ENCODE measurements at places on chromosomes 6 and 20. TPM values are rescaled to one million over a fixed set of nuclear protein-coding genes. Genes with fewer than 3 reads are reported as not detected.

DNA sequence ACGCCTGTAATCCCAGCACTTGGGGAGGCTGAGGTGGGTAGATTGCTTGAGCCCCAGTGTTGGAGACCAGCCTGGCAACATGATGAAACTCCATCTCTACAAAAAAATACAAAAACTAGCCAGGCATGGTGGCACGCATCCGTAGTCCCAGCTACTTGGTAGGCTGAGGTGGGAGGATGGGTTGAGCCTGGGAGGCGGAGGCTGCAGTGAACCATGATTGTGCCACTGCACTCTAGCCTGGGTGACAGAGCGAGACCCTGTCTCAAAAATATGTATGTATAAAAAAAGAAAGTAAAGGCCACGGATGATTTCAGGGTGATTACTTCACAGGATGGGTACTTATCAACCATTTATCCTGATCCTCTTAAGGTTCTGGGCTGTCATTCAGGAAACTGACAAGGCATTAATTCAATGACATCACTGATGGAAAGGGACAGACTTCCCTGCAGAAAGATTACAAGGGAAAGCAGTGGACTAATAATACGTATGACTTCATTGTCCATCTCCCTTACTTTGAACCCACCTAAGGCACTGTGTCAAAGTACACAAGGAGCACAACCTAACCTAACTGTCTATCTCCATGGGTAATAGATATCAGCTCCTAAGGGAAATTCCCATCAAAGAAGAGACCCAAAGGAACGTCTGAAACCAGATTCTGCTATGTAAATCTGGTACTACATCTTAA lies 61.2 kb downstream of the ZMYND8 start:
- DNase-seq: no peak

- DNase-seq: no peak
Measured at GRCh38 chr20:58144096-58144495, 84.4 kb downstream of the ANKRD60 start.

GRCh38 chr6:33279257-33279695 lies 2.4 kb downstream of the B3GALT4 start:
- DNase-seq: no peak

DNA sequence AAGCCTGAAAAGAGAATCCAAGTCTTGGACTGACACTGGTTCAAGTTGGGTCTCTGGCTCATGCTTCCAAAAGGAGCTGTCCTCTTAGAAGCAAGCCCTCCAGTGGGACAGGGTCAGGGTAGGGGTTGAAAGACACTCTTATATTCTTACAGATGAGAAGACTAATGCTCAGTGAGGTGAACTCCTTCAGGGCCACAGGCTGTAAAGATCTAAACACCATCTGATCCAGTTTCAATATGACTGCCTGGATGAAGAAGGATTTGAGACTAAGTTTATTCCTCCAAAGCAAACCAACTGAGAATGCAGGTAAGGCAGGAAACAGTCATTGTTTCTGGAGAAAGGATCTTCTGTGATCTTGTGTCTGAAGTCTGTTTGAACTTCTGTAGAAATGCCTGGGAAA lies 99.0 kb upstream of the TAB2 start:
- DNase-seq: no peak

GRCh38 chr6:53269827-53270226 lies 78.9 kb downstream of the ELOVL5 start:
- DNase-seq: no peak

DNA sequence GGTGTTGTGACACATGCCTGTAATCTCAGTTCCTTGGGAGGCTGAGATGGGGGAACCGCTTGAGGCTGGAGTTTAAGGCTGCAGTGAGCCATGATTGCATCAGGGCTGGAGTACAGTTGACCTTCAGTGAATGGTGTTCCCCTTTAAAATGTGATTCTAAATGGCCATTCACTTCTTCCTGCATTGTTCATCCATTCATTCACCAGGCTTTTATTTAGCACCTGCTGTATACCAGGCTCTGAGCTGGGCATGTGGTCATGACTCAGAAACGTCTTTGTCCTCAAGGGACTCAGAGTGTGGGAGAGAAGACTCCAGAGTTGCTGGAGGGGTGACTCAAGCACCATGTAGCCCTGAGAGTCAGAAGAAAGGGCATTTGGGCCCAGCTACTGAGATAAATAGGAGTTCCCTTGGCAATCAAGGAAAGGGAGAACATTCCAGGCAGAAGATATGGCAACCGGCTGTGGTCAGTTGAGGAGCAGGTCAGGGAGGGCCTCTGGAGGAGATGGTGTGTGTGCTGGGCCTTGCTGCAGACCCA lies 101.1 kb downstream of the DLGAP4 start:
- DNase-seq: no peak

DNA sequence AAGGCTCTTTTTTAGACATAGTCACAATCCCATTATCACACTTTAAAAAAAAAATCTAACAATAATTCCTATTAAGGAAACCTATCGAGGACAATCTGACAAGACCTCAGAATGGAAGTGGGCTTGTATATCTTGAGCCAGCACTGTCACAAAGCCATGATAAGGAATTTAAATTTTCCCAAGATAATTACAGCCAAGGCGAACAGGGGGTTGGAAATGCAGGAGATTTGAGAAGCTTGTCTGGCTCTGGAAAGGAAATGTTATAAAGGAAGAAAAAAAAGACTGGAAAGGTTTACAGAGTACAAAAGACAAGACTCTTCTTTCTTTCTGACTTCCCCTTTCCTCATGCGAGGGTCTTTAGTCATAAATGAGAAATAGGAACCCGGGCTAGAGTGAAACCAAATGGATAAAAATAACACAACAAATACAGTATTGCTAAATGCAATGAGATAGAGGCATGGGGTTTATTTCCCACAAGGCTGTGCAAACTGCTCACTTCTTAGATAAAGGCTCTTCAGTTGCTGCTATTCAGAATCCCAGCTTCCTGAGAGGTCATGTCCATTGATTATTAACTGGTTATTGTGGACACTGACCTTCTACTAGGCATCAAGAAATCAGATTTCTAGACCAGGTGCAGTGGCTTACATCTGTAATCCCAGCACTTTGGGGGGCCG lies 13.4 kb upstream of the GHRH start:
- no peak for DNase-seq

- no peak for DNase-seq
Measured at GRCh38 chr6:87803791-87804190, 101.8 kb upstream of the AKIRIN2 start.

DNA sequence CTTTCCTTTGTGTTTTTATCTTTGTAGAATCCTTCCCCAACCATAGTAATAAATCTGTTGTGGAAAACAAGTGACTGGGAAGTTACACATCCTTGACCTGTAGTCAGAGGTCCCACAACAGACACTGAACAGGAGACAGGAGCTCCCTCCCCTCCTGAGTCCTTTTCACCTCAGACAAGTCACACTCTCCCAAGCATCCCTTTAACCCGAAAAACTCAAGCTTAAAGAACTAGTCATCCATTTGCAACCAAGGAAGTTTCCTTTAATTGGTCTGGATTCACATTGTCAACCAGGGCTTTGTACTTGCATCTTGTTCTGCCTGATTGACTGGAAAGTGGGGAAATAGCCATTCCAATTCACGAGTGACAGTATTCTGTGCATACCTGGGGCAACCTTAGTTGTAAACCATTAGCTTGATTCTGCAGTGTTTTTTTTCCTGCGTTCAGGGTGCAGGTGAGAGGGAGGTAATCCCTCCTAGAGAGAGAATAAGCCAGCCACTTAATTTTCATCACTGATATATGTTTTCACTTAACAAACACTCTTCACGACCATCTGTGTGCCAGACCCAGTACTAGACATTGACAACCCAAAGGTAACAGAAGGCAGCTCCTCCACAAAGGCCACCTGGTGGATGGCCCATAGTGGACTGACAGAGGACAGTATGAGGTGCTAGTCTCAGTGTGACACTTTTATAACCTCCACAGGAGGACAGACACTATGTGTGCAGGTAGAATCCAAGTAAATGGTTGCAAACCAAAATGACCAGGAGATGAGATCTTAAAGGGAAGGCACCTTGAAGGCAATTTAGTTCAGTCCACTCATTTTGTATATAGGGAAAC lies 112.4 kb downstream of the SLX4IP start:
- DNase-seq: no peak

DNA sequence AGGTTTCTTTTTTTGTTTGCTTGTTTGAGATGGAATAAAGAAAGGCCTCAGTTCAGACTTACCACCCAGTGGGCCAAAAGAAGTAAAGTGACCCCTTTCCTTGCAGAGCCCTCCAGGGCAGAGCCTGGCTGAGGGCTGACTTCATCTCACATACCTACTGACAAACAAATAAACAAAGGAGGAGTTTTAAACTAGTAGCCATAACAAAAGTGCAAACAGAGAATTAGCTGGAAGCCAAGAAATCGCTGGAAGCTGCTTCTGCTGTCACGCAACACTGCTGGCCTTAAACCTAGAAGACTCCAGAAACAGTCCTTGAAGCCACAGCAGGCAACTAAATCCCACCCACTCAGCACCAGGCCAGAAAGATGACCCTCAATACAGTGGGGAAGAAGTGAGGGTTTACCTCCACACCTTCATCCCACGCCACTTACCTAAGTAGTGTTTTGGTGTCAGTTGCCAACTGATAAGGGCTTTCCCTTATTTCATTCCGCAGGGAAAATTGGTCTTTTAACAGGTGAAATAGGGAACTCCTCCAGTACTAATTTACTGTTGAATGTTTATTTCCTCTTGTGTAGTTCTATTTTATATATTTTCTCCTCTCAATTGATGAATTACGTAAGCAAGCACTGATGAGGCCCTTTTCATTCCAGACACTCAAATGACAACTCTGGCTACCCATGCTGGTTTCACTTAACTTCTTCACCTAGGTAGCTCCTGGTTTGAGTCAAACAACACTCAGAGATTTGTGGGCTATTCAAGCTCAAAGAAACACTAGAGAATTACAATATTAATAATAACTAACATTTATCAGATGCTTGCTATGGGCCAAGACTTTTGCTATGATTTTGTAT lies 46.2 kb downstream of the EDN1 start:
- no peak for DNase-seq

GRCh38 chr6:13787137-13787536 lies 27.2 kb downstream of the MCUR1 start:
- peak; percentile 37 for DNase-seq

- DNase-seq: no peak
Measured at GRCh38 chr6:38997128-38997761, 51.3 kb upstream of the GLP1R start.

Gene MUC21
- total RNA-seq: 7.1 TPM

Gene LINC00237
- not detected for total RNA-seq

Gene RIN2
- 88.7 TPM for total RNA-seq

Gene EMILIN3
- total RNA-seq: 0.63 TPM

Gene XKR7
- not detected for total RNA-seq

Gene FLRT3
- 33.2 TPM for total RNA-seq

Gene PHF1
- total RNA-seq: 82.3 TPM

Gene KCNK16
- total RNA-seq: not detected

Measured in mucosa of gallbladder (tissue), 1 donor.